Esophagus squamous epithelium (tissue), 5 donors: ENCODE measurements at places on chromosomes 7 and 10.

DNA sequence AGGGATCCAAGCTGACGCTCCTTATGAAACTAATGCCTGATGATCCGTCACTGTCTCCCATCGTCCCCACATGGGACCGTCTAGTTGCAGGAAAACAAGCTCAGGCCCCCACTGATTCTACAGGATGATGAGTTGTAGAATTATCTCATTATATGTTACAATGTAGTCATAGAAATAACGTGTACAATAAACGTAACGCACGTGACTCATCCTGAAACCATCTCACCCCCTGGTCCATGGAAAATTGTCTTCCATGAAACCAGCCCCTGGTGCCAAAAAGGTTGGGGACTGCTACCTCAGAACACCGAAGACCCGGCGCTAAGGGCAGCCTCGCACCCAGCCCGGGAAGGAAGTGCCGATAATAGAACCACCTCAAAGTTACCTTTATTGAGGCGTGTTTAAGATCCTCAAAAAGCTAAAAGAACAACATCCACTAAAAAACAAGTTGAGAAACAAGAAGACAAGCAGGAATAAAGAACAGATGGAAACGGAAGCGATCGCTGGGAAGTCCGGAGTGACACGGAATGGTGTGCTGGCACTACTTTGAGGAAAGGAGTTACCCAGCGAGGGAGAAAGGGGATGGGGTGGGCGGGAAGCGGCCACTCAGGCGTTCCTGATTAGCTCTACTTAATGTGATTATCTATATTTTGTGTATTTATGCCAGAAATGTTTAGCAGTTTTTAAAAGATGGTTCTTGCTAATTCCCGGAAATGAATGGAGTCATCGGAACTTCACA lies 50.1 kb upstream of the PRKAR1B start:
- DNase-seq, result no peak

GRCh38 chr7:27697861-27698430 lies 35.3 kb upstream of the HIBADH start:
- DNase-seq, result peak; percentile 13

DNA sequence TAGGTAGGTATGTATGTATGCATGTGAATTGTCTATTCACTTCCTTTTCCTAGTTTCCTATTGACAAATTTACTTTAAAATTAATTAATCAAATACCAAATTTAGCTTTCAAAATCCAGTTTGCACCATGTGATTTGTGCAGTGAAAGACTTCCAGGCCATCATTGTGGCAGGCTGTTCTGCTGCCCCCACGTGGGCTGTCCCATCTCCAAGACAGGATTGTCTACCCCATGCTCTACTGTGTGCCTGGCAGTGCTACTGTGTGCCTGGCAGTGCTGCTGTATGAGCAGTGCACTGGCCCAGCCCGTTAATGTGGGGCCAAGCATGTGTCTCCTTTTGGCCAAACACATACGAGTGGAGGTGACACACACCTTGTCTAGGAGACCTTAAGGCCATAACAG lies 374.8 kb downstream of the GFRA1 start:
- DNase-seq, result no peak

DNA sequence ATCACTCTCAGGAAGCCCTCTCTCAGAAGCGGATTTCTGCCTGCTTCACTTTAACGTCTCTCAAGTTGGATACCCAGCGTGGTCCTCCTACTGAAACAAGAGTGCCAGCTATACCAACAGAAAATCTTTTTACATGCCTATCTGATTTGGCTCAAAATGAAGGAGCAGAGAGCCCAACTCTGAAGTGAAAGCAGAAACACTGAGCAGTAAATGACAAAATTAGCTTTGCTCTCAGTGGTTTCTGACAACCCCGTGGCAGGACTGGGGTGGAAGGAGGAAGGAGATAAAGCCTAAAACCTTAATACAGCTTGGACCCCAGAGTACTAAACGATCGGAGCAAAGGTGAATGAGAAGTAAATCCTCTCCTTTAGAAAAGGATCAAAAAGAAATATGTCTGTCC lies 25.1 kb upstream of the GPR37 start:
- no peak for DNase-seq

- DNase-seq, result no peak
Measured at GRCh38 chr7:157889480-157889879, 552.7 kb downstream of the DNAJB6 start.

DNA sequence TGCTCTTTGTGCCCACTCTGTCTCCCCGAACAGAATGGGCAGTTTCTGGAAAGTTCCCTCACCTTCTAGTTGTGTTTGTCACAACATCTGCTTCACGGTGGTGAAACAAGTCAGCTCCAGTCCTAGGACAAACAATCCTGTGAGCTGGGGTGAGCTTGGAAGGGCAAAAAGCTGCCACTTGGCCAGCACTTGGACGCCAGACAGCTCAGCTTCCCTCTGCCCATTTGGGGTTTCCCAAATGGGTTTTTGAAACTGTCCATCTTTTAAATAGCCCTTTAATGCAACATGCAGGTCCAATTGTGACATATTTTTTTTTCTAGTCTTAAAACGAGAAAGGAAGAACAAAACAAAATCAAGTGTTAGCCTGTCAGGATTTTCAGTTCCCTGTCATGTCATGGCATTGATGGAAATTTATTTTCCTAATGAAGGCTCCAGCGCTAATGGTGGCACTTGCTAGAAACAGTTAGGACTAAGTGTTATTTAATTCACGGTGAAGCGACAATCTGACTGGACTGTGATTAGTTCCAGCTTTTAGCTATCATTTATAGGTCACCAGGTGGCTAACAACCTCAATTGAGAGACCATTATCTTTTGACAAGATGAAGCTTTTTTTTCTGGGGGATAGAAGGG lies 181.7 kb downstream of the MYOF start:
- no peak for DNase-seq

DNA sequence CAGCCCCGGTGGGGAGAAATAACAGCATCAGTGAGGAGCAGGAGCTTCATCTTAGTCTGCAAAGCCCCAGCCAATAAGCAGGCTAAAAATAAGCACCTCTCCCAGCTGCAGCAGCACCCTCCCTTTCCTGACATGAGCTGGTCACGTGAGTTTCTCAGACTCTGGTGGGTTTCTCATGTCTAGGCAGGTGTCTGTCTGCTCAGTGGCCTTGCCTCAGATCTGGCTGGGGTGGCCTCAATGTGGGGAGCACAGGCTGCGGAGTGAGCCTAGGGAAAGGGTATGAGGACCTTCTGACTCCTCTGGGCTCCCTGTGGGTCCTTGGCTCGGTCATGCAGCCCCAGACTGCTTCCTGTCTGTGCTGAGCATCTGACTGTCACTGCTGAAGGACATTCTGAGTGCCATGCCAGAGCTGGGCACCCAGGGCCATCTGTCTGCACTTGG lies 81.6 kb upstream of the LRRC4 start:
- no peak for DNase-seq
